ENCODE measurements at places on chromosomes 3 and 15.

DNA sequence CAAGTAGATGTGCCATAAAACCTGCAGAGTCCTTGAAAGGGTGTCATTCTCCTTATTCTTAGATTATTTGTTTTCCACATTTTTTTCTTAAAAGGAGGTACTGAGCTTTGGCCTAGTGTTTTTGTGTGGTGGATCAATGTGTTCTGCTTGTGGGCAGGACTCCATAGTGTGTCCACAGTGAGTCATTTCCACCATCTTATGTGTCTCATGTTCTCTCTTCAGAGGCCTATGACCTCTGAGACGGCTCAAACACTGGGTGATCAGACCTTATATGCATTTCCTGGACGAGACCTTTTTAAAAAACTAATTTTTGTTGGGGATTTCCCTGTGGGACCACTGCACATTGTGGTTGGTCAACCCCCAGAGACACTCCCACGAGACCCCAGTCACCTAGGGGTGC, 93.4 kb downstream of the CHCHD4 start:
- no peak for DNase-seq

- no peak for DNase-seq
Measured at GRCh38 chr3:81728766-81729544, 32.5 kb downstream of the GBE1 start.

DNA sequence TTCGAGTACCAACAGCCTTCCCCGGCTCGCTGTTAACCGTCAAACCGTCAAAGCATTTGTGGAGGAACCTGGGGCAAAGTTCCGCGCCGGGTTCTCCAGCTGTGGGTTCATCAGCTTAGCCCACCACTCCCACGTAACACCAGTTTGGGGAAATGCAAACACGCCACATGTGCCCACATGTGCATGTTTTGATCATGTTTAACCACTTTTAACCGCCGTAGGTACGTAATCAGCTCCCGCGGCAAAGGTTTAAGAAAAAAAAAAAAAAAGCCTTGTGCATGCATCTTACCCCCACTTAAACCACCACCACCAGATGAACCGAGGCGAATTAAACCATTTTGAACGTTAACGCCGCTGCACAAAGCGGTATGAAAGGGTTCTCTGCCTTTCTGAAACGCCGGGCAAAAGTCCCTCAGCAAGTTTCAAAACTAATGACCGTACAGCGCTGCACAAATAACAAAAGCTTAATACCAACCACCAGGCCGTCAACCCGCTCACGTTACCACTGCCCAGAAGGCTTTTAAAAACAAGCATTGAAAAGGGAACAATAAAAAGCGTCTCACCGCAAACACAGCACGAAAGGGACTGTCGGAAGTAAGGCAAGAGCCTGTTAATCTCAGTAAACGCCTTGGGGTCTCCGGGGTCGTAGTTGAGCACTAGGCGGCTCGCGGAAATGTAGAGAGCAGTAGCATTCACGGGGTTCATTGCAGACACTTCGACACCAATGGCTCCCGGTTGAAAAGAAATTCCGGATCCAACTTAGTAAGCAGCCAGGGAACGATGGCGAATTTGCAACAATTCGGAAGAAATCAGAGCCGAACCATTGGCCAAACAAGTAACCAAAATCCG, 1.5 kb downstream of the MSL2 start:
- DNase-seq: peak; percentile 78

DNA sequence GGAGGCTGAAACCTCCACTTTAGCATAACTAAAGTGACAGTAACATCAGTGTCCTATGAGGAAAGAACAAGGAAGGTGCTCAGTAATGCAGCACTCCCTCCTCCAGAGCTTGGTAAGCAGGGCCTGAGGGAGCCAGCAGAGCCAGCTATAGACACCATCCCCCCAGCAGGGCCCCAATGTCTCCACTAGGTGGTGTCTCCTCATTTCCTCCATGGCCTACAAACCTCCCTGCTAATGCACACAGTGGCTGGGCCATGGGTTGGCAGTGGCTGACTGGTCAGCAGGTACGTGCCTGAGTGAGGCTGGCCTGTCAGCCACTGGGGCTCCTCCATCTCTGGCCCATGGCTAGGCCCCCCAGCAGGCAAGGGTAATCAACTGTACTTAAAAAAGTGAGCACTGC, 13.6 kb downstream of the MRPS25 start:
- DNase-seq: no peak

DNA sequence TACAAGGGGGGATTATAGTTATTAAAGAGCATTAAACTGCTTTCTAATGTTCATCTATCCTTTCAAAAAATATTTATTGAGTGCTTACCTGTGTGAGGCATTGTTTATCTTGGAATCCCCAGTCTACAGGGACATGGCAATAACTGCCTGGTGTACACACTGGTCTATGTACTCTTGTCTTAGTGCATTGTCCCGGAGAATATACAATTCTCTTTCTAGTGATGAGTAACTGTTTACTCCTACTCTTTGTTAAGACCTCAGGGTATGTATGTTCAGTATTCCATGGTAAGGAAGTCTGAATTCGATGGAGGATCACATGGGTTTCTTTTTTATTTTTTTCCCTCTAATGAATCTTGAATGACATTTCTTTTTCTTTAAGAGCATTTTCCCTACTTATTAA, 772.4 kb upstream of the NR2F2 start:
- no peak for DNase-seq

DNA sequence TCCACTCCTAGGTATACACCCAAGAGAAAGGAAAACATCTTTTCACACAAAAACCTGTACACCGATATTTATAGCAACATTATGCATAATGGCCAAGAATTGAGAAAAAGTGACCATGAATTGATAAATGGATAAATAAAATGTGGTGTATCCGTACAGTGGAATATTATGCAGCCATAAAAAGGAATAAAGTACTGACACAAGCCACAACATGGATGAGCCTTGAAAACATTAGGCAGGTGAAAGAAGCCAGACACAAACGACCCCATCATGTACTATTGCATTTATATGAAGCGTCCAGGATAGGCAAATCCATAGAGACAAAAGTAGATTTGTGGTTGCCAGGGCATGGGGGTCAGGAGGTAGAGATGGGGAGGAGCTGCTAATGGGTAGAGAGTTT, 64.2 kb upstream of the SLC6A6 start:
- DNase-seq: no peak

GRCh38 chr15:89149501-89150101, 61.3 kb downstream of the ABHD2 start:
- no peak for DNase-seq

- no peak for DNase-seq
Measured at GRCh38 chr3:85821130-85821756, 862.5 kb downstream of the CADM2 start.

DNA sequence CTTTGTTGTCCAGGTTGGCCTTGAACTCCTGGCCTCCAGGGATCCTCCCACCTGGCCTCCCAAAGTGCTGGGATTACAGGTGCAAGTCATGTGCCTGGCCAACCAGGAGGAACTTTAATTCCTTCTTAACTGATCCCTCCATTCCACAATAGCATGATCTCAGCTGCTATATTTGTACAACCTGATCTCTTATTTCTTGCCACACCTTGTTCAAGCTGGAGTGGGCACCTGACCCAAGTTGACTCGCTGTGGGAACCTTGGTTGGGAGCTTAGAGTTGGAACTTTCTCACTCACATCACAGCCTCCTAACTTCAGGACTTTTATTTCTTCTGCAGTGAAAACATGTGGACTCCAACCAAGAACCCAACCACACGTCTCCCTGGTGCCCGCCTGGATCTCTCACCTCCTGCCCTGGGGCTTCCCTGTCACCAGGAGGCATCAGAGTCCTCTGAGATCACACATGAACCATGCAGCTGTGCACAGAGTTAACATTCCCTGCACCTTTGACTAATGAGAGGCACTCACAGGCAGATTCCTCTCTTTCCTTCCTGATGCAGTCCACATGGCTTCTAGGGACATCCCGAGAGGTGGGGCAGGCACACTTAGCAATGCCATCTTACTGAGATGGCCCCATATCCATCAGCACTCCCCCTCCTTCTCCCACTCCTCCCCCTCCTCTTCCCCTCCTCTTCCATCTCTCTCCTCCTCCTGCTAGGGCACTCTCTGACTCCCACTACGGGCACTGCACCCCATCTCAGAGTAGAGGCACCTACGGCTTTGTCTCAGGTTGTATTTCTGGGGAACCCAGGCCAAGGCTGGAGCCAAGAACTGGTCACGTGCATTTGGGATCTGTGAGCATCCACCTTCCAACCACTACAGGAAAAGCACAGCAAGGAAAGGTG, 9.7 kb upstream of the CYFIP1 start:
- DNase-seq: no peak

- DNase-seq: no peak
Measured at GRCh38 chr3:118973050-118973449, 61.6 kb downstream of the IGSF11 start.

- DNase-seq: no peak
Measured at GRCh38 chr3:48997714-48998637, 7.9 kb downstream of the P4HTM start.

DNA sequence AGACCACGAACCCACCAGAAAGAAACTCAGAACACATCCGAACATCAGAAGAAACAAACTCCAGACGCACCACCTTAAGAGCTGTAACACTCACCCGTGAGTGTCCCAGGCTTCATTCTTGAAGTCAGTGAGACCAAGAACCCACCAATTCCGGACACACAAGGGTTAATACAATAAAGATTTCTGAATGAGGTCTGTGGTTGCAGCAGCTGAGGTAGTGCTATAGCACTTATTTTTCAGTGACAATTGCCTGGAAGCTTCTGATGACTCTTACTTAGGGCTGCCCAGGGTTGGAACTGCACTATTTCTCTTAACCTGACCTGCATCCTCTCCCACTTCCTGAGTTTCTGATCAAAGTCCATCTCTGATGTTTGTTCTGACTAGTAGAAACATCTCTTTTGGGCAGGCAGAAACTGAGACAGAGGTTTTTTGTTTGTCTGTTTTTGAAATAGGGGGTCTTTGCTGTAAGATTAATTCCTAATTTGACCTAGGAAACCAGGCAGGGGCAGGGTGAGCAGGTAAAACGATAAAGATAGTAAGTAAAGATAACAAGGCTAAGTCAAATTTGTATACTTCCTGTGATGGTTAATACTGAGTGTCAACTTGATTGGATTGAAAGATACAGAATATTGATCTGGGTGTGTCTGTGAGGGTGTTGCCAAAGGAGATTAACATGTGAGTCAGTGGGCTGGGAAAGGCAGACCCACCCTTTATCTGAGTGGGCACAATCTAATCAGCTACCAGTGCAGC, 169.1 kb downstream of the GAP43 start:
- DNase-seq: no peak

DNA sequence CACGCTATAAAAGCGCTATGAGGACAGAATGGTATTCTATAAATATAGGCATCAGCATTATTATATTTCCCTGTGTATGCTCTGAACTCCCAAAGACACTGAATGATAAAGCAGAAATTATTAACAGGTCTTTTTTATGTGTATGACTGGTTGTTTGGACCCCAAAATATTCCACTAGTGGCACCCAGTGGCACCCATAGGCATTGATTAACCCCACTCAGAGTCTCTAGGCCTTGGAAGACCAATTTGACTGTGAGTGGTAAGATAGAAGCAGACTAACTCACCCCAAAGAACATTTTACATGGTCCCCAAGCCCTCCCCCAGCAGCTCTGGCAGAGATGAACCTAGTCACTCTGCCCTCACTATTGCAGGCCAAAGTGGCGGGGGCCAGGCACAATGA, 45.4 kb upstream of the UBE2E1 start:
- DNase-seq: no peak

DNA sequence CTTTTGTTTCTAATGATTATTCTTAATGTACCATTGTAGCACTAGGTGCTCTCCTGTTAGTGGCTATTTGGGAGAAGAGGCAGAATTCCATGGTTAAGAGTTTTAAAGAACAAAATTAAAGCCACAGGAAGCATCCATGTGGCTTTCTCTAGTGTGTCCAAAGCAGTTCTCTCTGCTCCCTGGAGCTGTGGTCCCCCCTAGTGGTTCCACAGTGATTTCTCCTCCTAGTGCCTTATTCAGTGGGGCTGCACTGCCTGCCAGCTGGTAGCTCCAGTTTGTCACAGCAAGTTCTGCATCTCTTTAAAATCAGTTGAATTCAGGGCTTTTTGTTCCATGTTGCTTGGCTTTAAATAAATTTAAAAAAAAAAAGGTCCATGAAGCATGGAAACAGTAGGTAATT, 39.6 kb upstream of the FAM98B start:
- no peak for DNase-seq

- no peak for DNase-seq
Measured at GRCh38 chr3:196339493-196340254, 1.5 kb upstream of the TM4SF19 start.

DNA sequence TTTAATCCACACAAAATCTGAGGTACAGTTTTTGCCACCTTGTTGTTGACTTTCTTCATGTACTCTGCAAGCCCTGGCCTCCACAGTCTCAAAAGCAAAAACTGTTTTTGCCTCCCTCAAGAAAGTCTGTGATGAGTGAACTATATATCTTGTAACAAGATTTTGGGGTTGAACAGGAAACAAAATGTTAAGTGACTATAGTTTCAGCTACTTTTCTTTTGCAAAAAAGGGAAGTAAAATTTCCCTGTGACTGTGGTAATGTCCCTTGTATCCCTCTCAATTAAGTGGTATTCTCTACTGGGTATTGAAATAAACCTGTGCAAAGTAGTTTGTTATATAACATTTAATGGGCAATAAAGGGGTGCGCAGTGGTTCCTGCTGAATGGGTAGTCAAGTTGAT, 21.3 kb upstream of the SCAANT1 start:
- no peak for DNase-seq

DNA sequence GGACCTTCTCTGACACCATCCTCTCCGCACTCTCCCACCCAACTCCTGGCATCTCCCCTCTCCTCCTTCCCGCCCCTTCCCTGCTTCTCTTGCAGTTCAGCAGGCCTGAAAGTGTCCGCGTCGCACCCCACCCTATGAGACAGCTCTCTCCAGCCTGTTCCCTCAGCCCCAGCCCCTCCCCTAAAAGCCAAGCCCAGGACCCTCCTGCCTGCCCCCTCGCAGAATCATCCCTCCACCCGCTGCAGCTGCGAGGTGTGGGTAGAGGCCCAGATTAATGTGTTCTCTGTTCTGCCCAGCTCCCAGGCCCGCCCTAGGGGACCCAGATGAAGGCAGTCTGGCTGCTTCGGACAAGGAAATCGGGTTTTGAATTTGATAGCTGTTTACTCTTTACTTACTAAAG, 410 bp downstream of the PRR23E start:
- no peak for DNase-seq

DNA sequence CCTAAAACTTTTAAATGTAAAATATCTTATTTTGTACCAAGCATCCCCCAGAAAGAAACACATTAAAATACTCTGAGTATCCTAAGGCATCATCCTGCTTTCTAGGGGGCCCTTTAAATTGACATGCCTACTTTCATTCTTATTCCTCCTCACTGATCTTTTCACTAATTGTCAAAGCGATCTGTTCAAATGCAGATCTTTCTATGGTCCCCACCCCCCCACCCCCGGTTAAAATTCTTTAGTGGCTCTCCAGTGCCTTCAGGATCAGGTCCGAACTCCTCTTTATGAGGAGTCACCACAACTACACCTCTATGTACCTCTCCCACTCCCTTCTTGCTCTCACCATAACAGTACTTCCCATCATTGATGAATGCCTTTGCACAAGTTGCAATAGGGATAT, 19.2 kb upstream of the TFDP2 start:
- no peak for DNase-seq
